Chondrocyte (in vitro differentiated cells): ENCODE measurements at places on chromosomes 7 and 10. TPM values are rescaled to one million over a fixed set of nuclear protein-coding genes. Genes with fewer than 3 reads are reported as not detected.

OPALIN gene
- total RNA-seq: not detected in 3 replicates

DYDC2 gene
- total RNA-seq: not detected in 3 replicates

CYP26C1 gene
- total RNA-seq: 0.10 to 0.25 TPM (median 0.15 TPM) in 3 replicates

ASB15 gene
- total RNA-seq: not detected in 3 replicates

GTF2IRD1 gene
- 32.4 to 48.5 TPM (median 46.5 TPM) in 3 replicates for total RNA-seq

LBX1 gene
- total RNA-seq: not detected in 3 replicates

CUBN gene
- total RNA-seq: 0.89 to 1.0 TPM (median 0.92 TPM) in 3 replicates

SUV39H2 gene
- 8.3 to 13.1 TPM (median 9.2 TPM) in 3 replicates for total RNA-seq

CALML5 gene
- total RNA-seq: not detected in 3 replicates

GRCh38 chr7:19775578-19775977, 2.2 kb upstream of the TMEM196 start:
- no peak for DNase-seq

- DNase-seq: no peak
These were observed 97.1 kb downstream of the VOPP1 start for GRCh38 chr7:55474944-55475854.

DNA sequence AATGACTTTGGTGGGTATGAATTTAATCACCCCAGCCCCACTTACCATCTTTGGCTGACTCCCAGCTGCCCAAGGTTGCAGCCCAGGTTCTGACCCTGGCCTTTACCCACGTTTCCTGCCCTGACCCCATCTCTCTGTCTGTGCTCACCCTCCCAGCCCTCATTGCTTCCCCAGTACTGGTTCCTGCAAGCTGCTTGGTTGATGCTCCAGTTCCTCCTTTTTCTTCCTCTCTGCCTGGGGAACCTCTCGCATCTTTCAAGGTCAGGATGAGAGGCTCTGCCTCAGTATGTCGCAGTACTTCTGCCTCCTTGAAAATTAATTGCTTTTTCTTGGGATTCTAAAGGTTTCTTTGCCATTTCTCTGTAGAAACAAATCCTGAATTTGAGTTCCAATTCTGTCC, 263.8 kb upstream of the ZNF32 start:
- no peak for DNase-seq

- no peak for DNase-seq
These were observed 1.5 kb downstream of the PTPN12 start for GRCh38 chr7:77538281-77539212.

- DNase-seq: no peak
These were observed 22.5 kb upstream of the VAX1 start for GRCh38 chr10:117160567-117160966.

- DNase-seq: no peak
These were observed 32.0 kb downstream of the AUTS2 start for GRCh38 chr7:69630292-69630691.

DNA sequence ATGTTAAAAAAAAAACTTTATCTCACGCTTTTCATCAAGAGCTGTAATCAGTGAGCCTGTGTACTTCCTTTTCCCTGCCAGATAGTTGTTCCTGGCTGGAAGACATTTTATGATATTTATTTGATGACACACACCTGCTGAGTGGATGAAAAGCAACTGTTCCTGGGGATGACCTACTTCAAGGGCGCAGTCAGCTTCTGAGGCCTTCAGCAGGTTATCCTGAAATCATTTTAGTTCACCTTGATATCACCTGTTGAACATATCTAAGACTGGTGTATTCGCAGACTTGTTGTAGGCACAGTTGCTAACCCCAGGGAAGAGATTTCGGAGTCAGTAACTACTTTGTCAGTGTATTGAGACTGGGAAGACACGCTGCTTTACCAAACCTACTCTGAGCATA, 234.5 kb upstream of the TCF7L2 start:
- no peak for DNase-seq

DNA sequence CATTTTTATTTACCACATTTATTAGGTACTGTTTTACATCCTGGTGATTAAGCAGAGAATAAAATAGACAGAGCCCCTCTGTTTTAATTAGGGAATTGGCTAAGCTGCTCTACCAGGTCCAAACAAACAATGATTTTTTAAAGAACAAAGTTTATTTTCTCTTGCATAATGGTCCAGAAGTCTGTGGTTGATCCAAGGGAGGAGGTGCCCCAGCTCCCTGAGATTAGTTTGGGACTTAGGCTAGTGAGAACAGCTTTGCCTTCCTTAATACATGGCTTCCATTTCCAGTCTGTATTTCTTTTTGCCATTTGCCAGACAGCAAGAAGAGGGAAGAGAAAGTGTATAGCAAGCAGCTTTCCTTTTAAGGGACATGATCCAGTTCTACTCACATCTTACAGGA, 2.9 kb upstream of the MIOS start:
- DNase-seq: no peak

- no peak for DNase-seq
These were observed 27.0 kb downstream of the RAPGEF5 start for GRCh38 chr7:22329816-22330524.

DNA sequence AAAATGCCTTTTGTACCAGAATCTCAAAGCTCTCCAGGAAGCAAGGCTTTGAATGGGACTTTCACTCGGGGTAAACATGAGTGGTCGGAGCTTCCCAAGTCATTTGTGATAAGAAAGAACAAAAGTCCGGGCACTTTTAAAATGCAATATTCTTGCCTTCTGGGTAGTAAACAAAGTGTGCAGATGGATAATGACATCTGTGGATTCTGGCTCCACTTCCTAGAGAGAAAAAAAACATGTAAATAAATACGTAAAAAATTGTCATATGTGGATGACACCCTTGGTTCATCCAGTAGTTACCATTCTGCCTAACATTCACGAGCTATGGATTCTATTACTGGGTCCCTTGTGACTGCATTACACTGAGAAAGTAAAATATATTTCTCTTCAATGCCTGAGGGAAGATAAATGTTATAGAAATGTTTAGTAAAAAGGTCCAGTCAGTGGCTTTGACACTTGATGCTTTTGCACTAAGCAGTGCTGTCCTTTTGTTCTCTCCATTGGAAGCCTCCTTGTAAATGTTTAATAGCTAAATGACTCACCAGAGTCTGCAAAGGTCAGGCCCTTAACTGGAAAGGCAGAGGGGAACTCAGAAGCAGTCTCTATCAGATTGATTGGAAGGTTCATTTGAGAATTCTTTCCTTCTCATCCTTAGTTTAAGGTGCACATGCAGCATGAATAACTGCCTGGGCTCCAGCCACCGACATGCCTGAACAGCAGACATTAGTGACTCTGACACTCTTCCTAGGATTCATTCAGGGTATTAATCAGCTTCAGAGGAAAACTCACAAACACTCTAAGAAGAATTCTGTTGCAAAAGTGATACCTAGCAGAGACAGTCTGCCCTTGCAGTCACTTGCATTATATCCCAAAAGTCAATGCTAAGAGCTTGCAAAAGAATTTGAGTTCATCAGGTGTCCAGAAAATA, 11.7 kb upstream of the EDRF1 start:
- no peak for DNase-seq

DNA sequence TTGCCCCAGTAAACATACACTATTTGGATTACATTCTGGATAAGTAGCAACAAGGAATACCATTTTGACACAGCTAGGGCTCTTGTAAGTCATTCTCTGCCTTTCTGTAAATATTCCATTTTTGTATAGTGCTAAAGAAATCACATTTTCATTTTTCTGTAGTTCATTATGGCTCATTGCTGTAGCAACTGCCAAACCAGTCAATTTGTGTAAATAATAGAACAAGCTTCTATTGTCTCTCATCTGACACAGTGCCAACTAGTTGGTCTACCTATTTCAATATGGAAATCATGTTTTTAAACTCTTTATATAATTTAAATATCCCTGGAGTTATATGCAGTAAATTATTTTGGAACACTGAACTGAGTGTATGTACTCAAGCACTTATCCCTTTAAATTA, 193.7 kb downstream of the RELN start:
- no peak for DNase-seq

- DNase-seq: no peak
These were observed 791.4 kb downstream of the PCDH15 start for GRCh38 chr10:54009672-54010071.

- no peak for DNase-seq
These were observed 174.3 kb downstream of the EMX2 start for GRCh38 chr10:117716889-117717288.

- DNase-seq: no peak
These were observed 1163.4 kb downstream of the CNTNAP2 start for GRCh38 chr7:147279964-147280374.

GRCh38 chr7:88146616-88147015, 73.2 kb downstream of the SRI start:
- no peak for DNase-seq

- DNase-seq: no peak
These were observed 840.8 kb downstream of the GRM8 start for GRCh38 chr7:126411821-126412383.

- no peak for DNase-seq
These were observed 17.2 kb upstream of the MYL7 start for GRCh38 chr7:44158096-44158872.

- DNase-seq: no peak
These were observed 124.4 kb upstream of the SP8 start for GRCh38 chr7:20911081-20911480.

GRCh38 chr10:71463111-71463510, 66.4 kb downstream of the CDH23 start:
- DNase-seq: no peak

- DNase-seq: peak; percentile 4
These were observed 38.8 kb downstream of the TACR2 start for GRCh38 chr10:69377933-69378332.

GRCh38 chr10:104622598-104623209, 18.4 kb upstream of the SORCS3 start:
- DNase-seq: no peak
